ENCODE measurements at places on chromosomes 5 and 9.

GRCh38 chr9:108017671-108018070 is 528.1 kb upstream of the KLF4 start:
- no peak overlapping the region for H3K4me3 ChIP-seq
- H3K36me3 ChIP-seq = no peaks in the 10 kb centered on the region
- no peaks in the 10 kb centered on the region for H3K27me3 ChIP-seq
- no peaks in the 10 kb centered on the region for H3K4me1 ChIP-seq

DNA sequence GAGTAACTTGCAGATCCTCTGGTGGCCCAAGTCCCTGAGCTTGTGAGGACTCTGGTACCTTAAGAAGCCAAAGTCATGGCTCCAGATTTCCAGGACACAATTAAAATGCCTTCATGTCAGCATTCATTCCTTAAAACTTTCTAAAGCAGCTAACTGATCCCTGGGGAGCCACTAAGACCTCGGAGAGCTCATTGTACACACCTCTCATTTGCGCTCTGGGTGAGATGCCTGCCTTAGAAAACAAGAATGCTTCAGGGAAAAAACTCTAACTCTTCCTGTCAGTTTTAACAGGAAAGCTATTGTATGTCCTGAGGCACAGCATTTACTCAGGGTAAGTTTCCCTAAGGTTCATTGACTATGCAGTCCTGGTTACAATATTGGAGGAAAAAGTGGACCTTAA is 285.0 kb downstream of the EFNA5 start:
- H3K36me3 ChIP-seq = no peaks in the 10 kb centered on the region
- DNase-seq = no peak
- no peak overlapping the region for H3K4me3 ChIP-seq
- peaks cover 10% of the 10 kb centered on the region for H3K4me1 ChIP-seq
- no peak overlapping the region for H3K27ac ChIP-seq

- H3K4me3 ChIP-seq = no peak overlapping the region
- H3K27me3 ChIP-seq = no peaks in the 10 kb centered on the region
- DNase-seq = no peak
- H3K36me3 ChIP-seq = no peaks in the 10 kb centered on the region
Observed at GRCh38 chr5:163695830-163696578, 190.6 kb downstream of the MAT2B start.

DNA sequence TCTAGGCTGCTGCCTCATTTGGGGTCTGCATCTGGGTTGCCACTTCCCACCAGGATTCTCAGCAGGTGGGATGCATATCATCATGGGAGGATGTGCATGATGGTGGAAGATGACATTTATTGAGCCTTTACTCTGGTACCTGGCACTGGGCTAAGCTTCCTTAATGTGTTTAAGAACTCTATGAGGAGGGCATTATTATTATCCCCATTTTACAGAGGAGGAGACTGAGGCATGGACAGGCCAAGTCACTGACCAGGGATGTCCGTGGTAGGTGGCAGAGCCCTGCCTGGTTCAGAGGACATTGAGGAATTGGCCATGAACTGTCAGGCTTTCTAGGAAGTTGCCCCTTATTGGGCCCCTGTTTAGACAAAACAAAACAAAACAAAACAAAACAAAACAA is 31.1 kb upstream of the TIFAB start:
- no peaks in the 10 kb centered on the region for H3K4me1 ChIP-seq
- no peak overlapping the region for H3K4me3 ChIP-seq
- DNase-seq = no peak
- peaks cover 5% of the 10 kb centered on the region for H3K27me3 ChIP-seq

DNA sequence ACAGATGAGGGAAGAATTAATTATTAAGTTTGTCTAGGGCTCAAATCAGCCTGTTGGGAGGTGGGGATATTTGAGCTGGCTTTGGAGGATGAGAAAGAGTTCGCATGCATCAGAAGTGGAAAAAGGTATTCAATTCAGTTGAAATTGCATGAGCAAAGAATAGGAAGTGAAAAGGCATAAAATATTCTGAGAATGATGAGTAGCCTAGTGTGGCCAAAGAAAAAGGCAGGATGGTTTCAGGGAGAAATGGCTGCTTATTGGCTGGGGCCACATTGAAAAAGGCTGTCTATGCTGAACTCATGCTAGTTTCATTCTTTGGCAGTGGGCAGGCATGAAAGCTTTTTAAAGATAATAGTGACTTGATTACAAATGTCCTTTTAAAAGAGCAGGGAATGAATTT is 235.4 kb upstream of the RIOK2 start:
- H3K27ac ChIP-seq = no peak overlapping the region
- H3K4me3 ChIP-seq = no peak overlapping the region
- DNase-seq = no peak
- H3K27me3 ChIP-seq = no peaks in the 10 kb centered on the region
- no peaks in the 10 kb centered on the region for H3K36me3 ChIP-seq

- no peaks in the 10 kb centered on the region for H3K27me3 ChIP-seq
- no peak overlapping the region for H3K27ac ChIP-seq
- no peaks in the 10 kb centered on the region for H3K4me1 ChIP-seq
- no peak overlapping the region for H3K4me3 ChIP-seq
- no peaks in the 10 kb centered on the region for H3K36me3 ChIP-seq
Observed at GRCh38 chr9:18384066-18384465, 89.9 kb upstream of the ADAMTSL1 start.

DNA sequence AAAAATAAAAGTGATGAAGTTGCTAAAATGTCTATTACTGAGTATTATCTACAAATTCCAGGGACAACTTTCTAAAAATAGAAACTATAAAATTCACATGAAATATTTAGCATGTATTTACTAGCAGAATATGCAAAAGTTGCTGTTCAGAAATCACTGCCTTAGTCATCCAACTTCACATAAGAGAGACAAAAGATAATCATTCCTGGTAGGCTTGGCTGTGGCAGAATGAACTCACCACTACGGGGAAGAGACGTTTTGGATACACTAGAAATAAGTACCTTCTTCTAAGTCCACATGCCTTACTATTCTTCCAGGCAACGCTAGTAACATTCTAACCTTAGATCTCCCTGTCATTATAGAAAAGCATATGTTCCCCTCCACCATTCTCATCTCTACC is 272.2 kb downstream of the BNC2 start:
- no peak overlapping the region for H3K27ac ChIP-seq
- no peak for DNase-seq
- no peaks in the 10 kb centered on the region for H3K4me1 ChIP-seq
- no peaks in the 10 kb centered on the region for H3K36me3 ChIP-seq
- H3K27me3 ChIP-seq = no peaks in the 10 kb centered on the region

DNA sequence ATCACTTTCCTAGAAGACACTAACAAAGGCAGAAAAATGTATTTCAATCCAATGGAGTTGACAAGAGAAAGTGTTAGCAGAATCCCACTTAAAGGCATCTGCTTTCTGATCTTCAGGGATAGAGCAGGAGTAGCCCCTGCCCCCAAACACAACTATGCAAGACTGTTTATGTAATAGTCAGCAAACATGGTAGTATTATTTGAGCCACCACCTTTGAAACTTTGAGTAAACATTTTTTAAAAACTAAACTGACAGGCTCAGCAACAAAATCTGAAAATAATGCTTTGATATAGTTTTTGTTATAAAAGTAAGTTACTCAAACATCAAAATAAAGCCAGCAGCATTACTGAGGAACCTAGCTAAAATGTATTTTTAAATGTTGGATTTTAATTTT is 4.8 kb downstream of the ELL2 start:
- H3K27ac ChIP-seq = no peak overlapping the region
- no peaks in the 10 kb centered on the region for H3K4me1 ChIP-seq
- no peak overlapping the region for H3K4me3 ChIP-seq
- no peaks in the 10 kb centered on the region for H3K36me3 ChIP-seq
- no peaks in the 10 kb centered on the region for H3K27me3 ChIP-seq

GRCh38 chr5:176788091-176788490 is 22.3 kb upstream of the UNC5A start:
- no peaks in the 10 kb centered on the region for H3K36me3 ChIP-seq
- peaks cover 4% of the 10 kb centered on the region for H3K27me3 ChIP-seq
- no peaks in the 10 kb centered on the region for H3K4me1 ChIP-seq
- DNase-seq = no peak
- H3K27ac ChIP-seq = no peak overlapping the region
- no peak overlapping the region for H3K4me3 ChIP-seq

DNA sequence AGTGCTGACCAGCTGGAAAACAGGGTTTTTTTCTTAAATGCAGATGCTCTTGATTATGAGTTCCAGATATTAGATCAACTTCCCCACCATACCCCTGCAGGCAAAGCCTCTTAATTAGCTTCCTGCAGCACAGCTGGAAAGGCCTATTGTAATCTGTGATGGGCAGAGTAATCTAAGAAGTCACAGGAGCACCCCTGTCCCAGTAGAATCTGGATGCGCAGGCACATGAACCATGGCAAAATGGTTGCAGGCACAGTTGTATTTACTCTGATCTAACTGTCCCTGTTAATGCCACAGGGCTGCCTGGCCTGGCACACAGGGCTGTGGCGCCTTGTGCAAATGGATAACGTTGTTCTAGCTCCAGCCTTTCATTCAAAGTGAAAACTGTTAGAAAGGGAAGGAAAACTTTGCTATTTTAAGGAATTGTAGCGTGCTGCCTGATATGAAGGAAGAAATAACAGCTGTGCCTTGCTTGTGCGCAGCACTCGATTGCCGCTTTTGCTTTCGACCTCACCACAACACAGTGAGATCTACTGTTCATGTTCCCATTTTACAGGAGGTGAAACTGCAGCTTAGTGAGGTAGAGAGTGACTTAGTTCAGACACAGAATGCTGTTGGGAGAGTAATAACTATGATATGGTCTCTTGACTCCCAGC is 2.3 kb downstream of the TGFBI start:
- DNase-seq = no peak
- no peaks in the 10 kb centered on the region for H3K36me3 ChIP-seq
- H3K27me3 ChIP-seq = peaks cover 31% of the 10 kb centered on the region
- no peak overlapping the region for H3K4me3 ChIP-seq
- H3K4me1 ChIP-seq = no peaks in the 10 kb centered on the region

DNA sequence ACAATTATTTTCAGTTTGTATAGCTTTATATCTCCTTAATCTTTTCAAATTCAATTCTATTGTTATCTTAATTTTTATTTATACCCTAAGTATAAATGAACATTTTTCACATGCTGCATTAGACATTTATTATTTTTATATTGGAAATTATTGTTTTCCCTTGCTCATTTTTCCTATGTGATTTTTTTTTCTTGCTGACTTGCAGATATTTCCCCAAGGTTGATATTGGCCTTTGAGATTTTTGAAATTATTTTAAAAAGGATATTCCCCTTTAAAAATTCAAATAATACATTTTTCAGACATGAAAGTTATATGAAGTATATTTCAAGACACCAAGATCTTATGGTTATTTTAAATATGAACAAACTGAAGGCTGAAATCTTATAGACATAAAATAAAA is 234.2 kb downstream of the TRIM36 start:
- no peaks in the 10 kb centered on the region for H3K4me1 ChIP-seq
- H3K27ac ChIP-seq = no peak overlapping the region
- no peak for DNase-seq
- H3K27me3 ChIP-seq = no peaks in the 10 kb centered on the region
- H3K36me3 ChIP-seq = no peaks in the 10 kb centered on the region
- no peak overlapping the region for H3K4me3 ChIP-seq

DNA sequence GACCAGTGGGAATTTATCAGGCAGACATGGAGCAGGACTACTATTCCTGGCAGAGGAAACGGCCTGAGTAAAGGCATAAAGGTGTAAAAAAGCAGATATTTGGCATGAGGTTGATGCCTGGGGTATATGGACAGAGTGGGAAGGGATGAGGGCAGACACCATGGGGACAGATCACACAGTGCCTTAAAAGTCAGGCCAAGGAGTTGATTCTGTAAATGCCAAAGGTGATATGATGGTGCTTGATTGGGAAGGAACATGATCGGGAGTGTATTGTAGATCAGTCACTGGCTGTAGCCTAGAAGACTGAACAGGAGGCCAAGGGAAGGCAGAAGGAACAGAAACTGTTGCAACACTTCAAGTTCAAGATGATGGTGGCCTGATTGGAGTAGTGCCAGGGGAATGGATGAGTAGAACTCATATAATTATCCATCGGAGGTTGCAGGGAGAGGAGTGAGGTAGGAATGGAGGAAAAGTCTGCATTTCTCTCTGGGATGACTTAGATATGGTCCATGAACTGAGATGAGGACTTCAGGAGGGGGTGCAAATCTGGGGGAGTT is 594.3 kb upstream of the KLF4 start:
- H3K36me3 ChIP-seq = no peaks in the 10 kb centered on the region
- no peaks in the 10 kb centered on the region for H3K27me3 ChIP-seq
- H3K27ac ChIP-seq = no peak overlapping the region
- H3K4me3 ChIP-seq = no peak overlapping the region
- no peak for DNase-seq
- H3K4me1 ChIP-seq = no peaks in the 10 kb centered on the region

- H3K36me3 ChIP-seq = peaks cover 9% of the 10 kb centered on the region
- no peaks in the 10 kb centered on the region for H3K4me1 ChIP-seq
- DNase-seq = no peak
Observed at GRCh38 chr5:112795342-112795741, 57.7 kb downstream of the APC start.

- H3K4me3 ChIP-seq = no peak overlapping the region
- H3K27me3 ChIP-seq = no peaks in the 10 kb centered on the region
- H3K4me1 ChIP-seq = no peaks in the 10 kb centered on the region
- no peaks in the 10 kb centered on the region for H3K36me3 ChIP-seq
- DNase-seq = no peak
- no peak overlapping the region for H3K27ac ChIP-seq
Observed at GRCh38 chr5:146645342-146645741, 129.4 kb upstream of the GPR151 start.

- no peak for DNase-seq
- no peak overlapping the region for H3K27ac ChIP-seq
- H3K4me3 ChIP-seq = no peak overlapping the region
- no peaks in the 10 kb centered on the region for H3K4me1 ChIP-seq
- H3K27me3 ChIP-seq = no peaks in the 10 kb centered on the region
Observed at GRCh38 chr5:113806904-113807303, 293.4 kb downstream of the YTHDC2 start.

DNA sequence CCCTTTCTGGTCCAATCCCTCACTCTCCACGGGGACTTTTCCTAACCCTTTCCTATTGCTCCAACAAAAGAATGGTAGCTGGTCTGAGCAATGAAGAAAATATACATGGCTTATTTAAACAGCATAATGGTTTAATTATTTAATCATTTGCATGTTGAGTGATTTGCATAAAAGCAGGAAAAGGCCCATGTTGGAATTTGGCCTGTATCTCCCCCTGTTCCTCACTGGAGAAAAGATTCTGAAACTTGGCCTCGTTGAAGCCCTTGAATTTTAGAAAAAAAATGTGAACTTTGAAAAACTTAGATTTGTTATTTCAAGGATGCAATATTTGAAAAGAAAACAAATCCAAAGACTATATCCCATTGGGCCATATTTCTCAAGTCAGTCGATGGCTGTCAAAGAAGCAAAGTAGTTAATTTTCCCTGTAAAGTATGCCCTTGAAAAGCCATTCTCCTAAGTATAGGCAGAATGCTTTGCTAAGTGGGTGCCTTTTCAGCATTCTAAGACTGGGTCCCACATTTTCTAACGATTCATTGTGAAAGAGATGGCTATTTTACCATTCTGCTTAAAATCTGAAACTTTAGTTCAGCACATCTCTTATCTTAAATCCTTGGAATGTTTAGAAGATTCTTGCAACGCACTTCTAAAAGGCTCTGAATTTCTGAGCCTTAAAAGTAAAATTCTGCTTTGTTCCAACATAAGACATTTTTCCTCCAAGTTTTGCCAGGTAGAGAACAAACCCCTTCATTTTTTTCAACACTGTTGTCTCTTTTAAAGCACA is 428.8 kb downstream of the ARHGEF28 start:
- no peak for DNase-seq
- H3K36me3 ChIP-seq = no peaks in the 10 kb centered on the region
- no peaks in the 10 kb centered on the region for H3K27me3 ChIP-seq

GRCh38 chr5:147413266-147413665 is 96.6 kb downstream of the DPYSL3 start:
- H3K27me3 ChIP-seq = no peaks in the 10 kb centered on the region
- H3K36me3 ChIP-seq = no peaks in the 10 kb centered on the region
- H3K4me1 ChIP-seq = no peaks in the 10 kb centered on the region
- no peak overlapping the region for H3K27ac ChIP-seq
- no peak for DNase-seq
- no peak overlapping the region for H3K4me3 ChIP-seq
